ENCODE measurements at places on chromosomes 12 and 14.

GRCh38 chr12:130031571-130032189 lies 127.9 kb upstream of the TMEM132D start:
- peak; percentile 78 for DNase-seq

GRCh38 chr12:3882896-3883564 lies 9.8 kb upstream of the PARP11 start:
- no peak for DNase-seq

DNA sequence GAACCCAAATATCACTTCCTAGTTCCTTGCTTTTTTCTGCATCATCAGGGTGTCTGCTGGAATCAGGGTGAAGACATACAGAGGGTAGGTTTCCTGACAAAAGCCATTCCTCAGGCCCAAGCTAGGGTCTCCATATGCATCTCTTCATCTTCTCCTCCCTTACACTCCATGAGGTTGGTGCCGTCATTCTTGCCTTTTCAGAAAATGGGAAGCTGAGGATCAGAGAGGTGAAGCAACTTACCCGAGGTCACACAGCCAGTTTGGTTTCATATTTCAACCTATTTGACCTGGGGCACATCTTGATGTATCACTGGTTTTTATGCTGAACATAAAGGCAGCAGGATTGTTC lies 7.3 kb upstream of the FAM222A start:
- no peak for DNase-seq

DNA sequence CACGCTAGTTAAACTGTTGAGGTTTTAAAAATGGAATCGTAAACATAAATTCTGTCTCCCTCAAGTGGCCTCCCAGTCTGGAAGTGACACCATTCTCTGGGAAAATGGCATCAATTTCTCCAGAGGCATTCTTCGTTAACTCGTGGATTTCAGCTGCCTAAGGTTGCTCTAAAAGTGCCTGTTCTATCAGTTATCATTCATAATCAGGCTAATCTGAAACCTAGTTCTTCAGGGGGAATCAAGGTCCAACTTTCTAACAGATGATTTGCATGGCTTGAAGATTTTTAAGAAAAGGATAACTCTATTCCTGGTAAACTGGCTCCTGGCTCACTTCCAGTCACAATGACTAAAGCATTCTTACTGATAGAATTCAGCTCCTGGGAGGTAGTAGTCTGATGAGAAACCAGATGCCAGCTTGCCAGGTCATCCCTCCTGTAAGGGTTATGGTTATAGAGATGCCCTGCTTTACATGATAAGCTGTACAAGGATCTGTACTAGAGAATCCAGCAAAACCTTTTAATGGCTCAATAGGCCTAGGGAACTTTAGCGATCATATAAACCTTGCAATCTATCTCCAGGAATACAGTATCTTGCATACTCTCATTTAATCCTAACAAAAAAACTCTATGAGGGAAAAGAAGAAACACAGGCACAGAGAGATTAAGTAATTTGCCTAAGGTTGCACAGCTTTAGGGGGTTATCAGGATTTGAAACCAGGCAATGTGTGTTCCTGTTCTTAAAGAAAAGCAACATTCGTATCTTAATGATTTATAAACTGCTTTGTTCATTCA lies 1.5 kb downstream of the L3HYPDH start:
- DNase-seq = no peak

DNA sequence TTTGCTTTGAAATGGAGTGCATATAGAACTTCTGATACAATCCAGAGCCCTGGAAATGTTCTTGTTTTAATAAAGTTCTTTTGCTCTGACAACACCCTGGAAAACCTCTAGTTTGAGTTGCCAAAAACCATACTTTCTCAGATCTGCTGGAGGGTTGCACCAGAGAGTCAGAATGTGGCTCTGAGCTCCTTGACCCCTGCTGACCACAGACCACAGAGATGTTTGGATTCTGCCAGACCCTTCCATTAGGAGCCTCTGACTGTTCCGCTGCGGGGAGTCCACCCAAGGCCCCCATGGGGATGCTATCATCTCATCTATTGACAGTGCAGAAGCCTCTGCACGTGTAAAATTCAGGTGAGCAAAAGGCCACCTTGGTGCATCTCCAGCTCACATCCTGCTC lies 332.6 kb downstream of the GLT1D1 start:
- no peak for DNase-seq

GRCh38 chr12:48060474-48060873 lies 45.4 kb downstream of the SENP1 start:
- DNase-seq = no peak

DNA sequence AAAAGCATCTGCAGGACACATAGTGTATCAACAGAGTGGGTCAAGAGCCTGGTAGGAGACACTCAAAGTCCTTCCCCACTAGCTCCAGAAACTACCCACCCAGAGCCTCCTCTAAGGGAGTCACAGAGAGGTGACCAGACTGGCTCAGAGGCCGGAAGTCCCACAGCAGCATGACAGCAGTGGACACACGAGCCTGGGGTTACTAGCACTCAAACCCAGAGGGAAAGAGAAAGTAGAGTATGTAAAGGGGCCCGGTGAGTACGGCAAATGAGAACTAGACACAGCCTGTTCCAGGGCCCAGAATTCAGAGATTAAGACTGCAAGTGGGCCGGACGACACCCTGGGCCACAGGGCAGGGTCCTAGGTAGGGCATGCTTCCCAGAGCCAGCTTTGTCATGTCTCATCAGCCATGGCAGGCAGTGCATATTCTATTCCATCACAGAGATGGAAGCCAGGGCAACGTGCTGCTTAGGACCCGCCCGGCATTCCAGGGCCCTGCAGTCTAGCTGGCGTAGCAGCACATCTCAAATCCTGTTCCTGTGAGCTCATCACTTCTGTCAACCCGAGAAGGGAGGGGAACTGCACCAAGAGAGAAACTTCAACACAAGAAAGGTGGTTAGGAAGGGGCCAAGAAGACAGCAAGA lies 4.2 kb downstream of the IFFO1 start:
- DNase-seq = no peak

DNA sequence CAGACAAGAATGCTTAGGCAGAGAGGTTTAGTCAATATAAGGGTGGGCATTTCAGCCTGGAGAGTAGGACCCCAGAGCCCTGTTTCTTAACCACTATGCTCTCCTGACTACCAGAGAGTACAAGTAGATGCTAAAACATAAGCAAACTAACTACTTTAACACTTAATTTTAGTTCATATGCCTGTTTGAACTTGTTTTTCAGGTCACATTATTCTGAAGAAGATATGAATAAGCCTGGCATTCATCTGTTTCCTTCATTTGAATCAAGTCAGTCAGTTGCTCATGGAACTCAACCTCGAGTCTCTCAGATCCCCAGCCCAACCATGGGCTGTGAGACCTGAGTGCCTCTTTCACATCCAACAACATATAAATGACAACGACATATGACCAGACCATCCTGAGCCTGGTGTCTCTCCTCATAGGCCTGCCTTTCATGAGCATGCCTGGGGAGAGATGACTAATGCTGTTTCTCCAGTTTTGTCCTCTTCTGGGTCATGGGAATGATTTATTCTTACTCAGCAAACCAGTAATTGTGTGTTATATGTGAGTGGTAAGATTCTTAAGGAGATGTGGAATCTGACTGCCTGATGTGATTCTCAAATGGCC lies 251.1 kb upstream of the BTG1 start:
- no peak for DNase-seq

GRCh38 chr12:92297405-92297804 lies 151.8 kb upstream of the BTG1 start:
- no peak for DNase-seq

GRCh38 chr12:85626001-85626783 lies 210.0 kb downstream of the RASSF9 start:
- DNase-seq = no peak

- DNase-seq = no peak
Observed at GRCh38 chr14:72947366-72948160, 21.3 kb downstream of the DCAF4 start.

- DNase-seq = no peak
Observed at GRCh38 chr12:19933924-19934323, 434.4 kb upstream of the PDE3A start.

- DNase-seq = no peak
Observed at GRCh38 chr12:116142936-116143898, 134.3 kb downstream of the MED13L start.

DNA sequence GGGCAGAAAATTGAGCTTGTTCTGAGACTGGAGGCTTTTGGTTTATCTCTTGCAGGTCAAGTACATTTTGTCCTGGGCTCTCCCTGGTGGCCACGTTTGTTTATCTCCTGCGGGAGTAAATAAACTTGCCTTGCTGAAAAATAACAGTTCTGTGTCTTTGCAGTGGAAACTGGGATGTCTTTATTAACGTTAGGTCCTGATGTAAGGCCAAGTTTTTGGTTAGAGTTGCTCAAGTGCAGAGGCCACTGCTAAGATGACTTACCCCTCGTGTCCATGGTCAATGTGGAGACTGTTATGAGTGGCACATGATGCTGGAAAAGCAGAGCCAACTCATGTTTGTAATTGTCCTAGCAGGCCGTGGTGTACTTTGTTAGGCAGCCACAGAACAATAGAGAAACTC lies 3.8 kb downstream of the PTPN11 start:
- DNase-seq = no peak

GRCh38 chr14:90573385-90574105 lies 176.7 kb downstream of the CALM1 start:
- no peak for DNase-seq

DNA sequence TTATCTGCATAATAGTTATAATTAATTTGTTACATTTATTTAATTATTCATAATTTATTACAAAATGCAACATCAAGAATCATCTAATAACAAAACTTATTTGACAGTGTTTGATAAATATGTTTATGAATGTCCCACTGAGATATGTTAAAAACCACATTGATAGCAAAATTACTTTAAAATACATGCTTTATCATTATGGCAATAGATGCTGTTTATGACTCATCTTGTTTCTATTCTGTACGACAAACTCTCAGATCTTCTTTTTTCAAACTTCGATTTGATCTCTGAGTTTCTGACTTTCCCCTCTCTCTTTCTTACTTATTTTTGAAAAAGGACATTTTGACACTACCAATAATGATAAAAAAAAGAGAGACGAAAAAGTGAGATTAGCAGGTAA lies 56.8 kb upstream of the LRRK2 start:
- DNase-seq = no peak

DNA sequence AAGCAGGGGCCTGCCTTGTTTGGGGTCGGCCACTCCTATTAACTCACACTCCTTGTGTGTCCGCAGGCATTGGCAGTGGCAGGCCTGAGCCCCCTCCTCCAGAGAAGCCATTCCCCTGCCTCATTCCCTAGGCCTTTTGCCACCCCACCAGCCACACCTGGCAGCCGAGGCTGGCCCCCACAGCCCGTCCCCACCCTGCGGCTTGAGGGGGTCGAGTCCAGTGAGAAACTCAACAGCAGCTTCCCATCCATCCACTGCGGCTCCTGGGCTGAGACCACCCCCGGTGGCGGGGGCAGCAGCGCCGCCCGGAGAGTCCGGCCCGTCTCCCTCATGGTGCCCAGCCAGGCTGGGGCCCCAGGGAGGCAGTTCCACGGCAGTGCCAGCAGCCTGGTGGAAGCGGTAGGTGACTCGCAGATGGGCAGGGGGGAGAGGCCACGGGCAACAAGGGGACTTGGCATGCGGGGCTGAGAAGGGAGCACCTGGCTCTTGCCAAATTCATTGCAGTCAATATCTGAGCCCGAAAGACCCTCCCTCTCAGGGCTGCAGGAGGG lies 106.3 kb upstream of the FKBP4 start:
- no peak for DNase-seq

- no peak for DNase-seq
Observed at GRCh38 chr12:2383325-2384028, 330.7 kb downstream of the CACNA1C start.

- no peak for DNase-seq
Observed at GRCh38 chr12:69896653-69897381, 71.8 kb downstream of the MYRFL start.

DNA sequence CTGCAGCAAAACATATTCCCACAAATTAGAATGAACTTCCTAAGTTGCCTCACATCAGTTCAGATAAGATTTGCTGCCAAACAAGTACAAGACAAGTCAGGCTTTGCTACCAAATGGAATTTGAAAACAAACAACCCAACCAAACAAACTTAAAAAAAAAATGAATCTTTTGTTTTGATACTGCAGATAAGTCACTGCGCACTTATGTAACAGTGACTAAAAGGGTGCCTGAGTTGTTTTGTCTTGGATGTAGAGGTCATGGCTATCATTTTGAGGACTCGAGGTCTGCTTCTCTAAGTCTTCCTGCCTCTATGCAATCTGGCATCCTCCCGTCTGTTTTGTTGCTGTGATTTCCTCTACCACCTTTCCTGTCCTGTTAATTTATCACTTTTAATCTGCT lies 11.1 kb upstream of the EPS8 start:
- no peak for DNase-seq

DNA sequence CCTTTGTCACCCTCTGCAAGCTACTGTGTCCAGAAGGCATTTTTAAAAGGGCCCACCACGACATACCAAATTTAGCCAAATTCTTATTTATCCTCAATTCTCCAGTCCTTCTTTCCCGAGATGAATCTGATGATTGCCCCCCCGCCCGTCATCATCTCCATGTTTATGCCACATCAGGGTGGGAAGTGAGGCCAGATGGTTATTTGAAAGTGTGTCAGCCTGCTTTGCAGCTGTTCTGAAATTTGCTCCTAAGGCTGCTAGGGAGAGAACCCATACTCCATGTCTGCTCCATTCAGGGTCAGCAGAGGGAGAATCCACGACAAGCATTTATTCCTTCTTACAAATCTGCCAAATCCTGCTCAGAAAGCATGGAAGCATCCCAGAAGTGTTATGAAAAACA lies 337.8 kb downstream of the ADAMTS20 start:
- no peak for DNase-seq

DNA sequence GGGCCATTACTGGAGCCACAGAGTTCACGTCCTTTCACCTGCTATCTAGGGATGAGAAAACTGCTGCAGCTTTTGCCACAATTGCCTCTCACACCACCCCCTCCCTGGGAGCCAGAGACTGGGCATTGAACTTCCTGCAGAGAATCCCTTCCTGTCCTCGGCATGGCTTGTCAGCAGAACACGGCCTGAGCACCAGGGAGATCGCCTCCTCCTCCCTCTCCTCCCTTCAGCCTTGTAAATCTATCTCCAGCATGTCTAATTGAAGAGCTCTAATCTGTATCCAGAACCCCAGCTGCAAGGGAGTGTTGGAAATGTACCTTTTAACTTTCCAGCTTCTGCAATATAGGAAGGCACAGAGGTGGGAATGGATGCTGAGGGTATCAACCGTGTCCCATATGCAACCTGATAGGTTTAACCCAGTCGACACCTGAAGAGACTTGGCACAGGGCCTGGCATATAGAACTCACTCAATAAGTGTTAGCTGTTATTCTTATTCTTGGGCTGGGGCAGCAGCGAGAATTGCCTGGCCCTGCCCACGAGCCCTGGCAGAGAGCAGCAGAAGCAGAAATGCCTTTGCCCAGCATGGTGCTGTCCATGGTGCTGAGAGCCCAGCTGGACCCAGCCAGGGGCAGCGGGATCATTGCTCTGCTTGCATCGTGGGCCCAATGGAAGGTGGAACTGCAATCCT lies 26.8 kb downstream of the TMEM63C start:
- peak; percentile 59 for DNase-seq

GRCh38 chr14:28877923-28878322 lies 111.3 kb downstream of the FOXG1 start:
- DNase-seq = no peak

- no peak for DNase-seq
Observed at GRCh38 chr12:83919081-83919480, 993.5 kb downstream of the SLC6A15 start.

- DNase-seq = no peak
Observed at GRCh38 chr12:25256826-25257225, 6.1 kb upstream of the KRAS start.

GRCh38 chr12:71085575-71085974 lies 72.2 kb downstream of the TSPAN8 start:
- DNase-seq = no peak

- no peak for DNase-seq
Observed at GRCh38 chr12:49983892-49984291, 11.1 kb downstream of the AQP6 start.

All from activated CD4-positive, alpha-beta T cell treated with anti-CD3 and anti-CD28 coated beads, Interleukin-2, amount 50 U/mL, for 48 hours (primary cell).